Stimulated activated CD8-positive, alpha-beta memory T cell treated with anti-CD3 and anti-CD28 coated beads, Interleukin-7, amount 100 ng/mL, for 1 hour (primary cell): ENCODE measurements at places on chromosomes 12 and 14.

GRCh38 chr14:67195279-67195678 lies 6.0 kb downstream of the GARIN2 start:
- no peak for DNase-seq

GRCh38 chr14:98348505-98348904 lies 923.5 kb downstream of the BCL11B start:
- no peak for DNase-seq

DNA sequence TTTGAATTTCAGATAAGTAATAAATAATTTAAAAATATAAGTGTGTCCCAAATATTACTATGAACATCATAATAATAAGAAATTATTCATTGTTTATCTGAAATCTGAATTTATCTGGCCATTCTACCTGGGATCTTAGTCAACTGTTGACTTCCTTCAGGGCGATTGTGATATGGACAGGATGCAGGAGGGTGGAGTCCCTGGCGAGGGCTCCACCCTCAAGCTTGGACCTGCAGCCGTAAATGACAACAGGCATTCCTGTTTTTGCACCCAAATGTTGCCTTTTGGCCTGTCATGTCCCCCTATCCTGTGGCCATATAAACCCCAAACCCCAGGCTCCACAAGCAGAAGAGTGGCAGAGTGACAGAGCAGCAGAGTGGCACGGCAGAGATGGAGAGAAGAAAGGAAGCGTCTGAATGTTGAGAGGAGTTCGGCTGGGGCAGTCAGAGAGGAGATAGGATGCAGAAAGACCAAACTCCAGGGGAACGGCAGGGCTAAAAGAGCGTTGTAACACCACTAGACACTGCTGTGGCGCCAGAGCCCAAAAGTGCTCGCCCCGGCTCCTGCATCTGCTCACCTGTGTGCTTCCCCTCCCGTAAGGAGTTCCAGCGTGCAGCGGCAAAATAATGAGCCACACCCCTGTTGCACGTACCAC lies 39.4 kb upstream of the FUT8 start:
- DNase-seq, result no peak

GRCh38 chr12:75814851-75815754 lies 216.5 kb downstream of the PHLDA1 start:
- DNase-seq, result no peak

DNA sequence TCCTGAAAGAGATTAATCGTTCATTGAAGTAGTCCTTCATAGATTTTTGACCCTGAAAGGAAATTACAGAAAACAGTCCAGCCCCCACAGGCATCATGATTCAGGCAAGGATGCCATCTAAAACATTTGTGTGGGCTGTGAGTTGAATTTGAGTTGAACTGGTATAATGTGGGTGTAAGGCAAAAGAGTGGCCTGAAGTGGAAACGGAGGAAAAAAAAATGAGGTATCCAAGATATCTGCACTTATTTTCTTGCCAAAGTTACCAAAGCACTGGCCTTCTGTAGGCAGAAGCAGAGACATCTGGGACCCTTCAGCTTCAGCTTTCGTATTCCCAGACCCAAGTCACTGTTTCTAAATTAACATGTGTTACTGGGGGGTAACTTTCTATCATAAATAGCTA lies 105.1 kb upstream of the DIO2 start:
- DNase-seq, result no peak

GRCh38 chr14:76267322-76268046 lies 108.5 kb upstream of the ESRRB start:
- DNase-seq, result no peak

GRCh38 chr14:22994762-22995275 lies 12.5 kb upstream of the AJUBA start:
- DNase-seq, result no peak
